ENCODE measurements at places on chromosomes 5 and 9.

GRCh38 chr5:159469496-159470372 is 139.4 kb upstream of the IL12B start:
- no peak for DNase-seq

- DNase-seq, result no peak
Measured at GRCh38 chr5:66306105-66306843, 162.2 kb downstream of the SREK1 start.

DNA sequence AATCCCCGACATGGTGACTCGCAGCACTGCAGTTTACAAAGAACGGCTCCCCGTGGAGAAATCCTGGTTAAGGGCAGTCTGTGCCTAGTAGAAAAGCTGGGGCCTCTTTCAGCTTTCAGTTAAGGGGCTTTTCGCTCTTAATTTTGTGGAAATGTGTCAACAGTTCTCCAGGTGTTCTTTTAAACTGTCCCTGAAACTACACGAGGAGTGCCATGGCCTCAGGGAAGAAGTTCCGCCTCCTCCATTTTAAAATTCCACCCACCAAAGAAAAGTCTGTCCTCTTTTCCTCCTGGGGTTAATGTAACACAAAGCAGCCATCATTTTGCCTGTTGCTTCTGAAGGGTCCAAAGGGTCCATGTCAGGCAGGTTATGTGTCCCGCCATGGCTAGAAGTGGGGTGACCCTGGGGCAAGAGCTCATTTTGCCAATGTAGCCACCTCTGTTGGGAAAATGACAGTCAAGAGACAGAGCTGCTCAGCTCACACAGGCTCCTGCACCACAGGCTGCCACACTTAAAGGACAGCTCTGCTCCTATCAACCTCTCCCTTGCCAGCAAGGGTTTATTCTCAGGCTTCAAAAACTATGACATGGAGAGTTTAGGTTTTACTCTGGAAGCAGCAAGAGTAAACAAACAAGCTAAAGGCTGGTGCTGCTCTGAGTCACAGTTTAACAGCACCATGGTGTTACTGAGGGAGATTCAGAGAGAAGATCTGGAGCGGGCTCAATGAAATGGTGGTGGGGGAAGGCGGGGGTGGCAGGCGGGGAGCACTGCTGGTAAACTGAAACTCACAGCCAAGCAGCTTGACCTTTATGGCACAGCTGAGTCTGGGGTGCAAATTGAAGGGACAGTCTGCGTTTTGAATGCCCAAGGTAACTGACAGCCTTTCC is 3.2 kb downstream of the WHRN start:
- DNase-seq, result no peak

DNA sequence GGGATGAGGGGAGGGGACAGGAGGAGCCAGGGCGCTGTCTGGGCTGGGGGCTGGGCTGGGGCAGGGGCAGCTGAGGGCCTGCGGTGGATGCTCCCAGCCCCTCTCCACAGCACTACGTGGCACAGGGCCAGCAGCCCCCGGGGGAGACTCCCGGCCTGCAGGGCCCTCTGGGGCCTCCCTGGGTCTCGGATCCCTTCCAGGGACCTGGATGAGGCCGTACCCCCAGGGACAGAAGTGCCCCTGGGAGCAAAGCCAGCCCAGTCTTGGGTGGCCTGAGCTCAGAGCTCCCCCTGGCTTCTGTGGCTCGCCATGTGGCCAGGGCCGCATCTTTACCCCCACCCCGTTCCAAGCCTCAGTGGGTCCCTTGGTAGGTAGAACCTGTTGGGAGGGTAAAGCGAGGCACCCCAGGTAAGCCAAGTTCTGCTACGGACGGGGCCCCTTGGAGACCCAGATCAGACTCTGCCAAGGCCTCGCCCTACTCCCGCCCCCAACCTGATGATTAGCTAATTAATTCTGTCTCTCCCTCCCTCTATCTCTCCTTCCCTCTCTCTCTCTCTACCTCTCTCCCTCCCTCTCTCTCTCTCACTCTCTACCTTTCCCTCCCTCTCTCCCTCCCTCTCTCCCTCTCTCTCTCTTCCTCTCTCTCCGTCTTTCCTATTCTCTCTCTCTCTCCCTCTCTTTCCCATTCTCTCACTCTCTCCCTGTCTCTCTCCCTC is 24.3 kb downstream of the KCNT1 start:
- no peak for DNase-seq

DNA sequence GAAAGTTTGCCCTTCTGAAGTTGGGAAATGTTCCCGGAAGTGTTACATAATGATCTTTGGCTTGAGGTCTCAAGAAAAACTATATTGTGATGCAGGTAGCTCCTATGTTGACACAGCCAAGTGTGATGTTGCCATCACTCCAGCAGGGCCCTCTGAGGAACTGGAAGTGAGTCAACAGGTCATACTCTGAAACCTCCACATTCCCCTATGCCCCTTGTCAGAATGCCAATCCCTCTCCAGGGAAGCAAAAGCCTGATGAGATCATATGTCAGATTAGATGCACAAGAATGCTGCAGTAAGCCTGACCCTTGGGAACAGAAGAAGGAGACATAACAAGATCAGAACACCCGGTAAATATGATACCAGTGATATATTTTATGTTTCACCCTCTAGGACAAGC is 66.8 kb upstream of the ITGA2 start:
- DNase-seq, result no peak

DNA sequence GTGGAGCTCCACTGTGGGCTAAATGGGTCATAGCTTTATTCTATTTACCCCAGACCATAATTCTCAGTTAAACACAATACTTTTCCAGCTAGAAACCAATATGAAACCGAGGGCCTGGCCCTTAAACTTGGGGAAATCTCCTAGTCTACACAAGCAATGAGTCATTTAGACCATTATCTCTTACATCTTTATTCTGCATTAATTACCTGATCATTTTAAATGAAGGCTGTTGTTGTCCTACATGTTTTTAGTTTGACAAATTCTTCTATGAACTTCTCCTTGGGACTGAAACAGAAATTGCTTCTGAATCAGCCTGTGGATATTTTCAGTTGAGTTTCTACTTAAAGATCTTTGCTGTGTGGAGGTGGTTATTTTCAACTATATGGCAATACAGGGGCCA is 37.9 kb downstream of the RAI14 start:
- DNase-seq, result no peak

All from T-helper 22 cell (primary cell).